ENCODE measurements at places on chromosomes 5 and 9.

DNA sequence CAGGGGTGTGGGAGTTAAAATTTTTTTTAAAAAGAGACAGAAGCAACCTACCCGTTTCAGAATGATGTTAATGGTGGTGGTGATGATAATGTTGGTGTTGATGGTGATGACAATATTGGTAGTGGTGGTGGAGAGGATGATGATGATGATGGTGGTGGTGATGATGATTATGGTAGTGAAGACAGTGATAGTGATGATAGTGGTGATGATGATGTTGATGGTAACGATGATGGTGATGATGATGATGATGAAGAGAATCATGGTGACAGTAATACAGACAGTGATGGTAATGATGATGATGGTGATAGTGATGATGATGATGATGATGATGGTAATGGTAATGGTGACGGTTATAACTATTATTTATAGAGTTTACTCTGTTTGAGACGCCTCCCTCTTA lies 117.6 kb downstream of the ICE1 start:
- DNase-seq: no peak

DNA sequence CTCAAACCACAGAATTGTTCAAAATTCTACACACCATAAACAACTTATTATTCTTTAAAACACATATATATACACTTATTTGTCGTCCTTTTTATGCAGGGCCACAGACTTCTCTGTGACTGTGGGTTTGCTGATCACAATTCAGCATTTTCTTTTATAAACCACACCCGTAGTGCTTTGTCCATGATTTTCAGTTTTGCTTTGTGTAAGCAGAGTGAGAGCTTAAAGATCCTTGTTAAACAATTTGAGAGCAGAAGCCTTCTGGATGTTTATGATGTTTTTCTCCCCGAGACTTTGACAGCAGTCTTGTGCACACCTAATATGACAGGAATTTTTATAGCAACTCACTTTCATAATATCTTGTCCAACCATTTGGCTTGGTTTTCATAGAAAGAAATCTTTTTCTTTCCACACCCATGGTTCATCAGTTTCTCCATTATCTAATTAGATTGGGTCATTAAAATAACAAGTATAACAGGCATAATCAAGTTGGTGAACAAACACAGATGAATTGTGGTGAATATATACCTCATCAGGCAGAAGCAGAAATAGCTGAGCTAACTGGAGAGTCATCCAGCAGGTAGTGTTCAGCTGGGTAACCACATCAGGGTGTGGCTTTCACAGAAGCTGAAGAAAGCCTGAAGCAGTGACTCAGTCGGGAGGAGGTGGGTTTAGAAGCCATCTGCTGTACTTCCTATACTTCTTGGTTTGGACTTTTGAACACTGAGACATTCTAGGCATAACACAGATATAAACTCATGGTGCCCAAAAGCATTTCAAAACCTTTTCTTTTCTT lies 232.8 kb downstream of the DOCK8 start:
- DNase-seq: no peak

DNA sequence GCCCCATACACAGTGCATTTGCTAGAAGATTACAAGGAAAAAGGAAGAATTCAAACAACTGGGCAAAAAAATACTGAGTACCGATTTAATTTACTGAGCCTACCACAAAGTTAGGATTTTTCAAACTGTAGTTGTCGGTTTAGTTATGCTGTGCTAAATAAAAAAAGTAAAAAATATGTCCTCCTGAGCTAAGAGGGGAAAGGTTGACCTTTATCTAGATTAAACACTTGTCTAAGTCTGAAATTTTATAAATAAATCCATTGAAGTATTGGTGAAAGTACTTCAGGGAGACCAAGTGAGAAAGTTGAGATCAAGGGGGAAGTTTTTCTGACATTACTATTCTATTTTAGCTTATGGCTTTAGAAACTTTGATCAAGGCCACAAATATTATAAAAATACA lies 19.1 kb upstream of the DAB2 start:
- no peak for DNase-seq

DNA sequence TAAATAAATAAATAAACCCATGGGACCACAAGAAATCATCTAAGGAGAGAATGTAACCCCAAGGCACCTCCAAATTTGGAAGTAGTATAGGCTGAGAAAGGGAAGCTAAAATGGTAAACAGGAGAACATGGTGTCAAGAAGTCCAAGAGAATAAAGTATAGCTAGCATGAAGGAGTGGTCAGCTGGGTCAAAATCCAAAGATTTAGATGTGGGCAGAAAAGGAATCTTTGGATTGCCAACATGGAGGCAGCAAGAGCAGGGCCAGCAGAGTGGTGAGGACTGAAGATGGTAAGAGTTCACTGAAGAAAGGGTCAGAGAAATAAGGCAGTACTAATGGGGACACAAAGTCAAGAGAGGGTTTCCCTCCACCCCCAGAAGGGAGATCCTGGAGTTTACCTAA lies 53.0 kb downstream of the TSSK1B start:
- DNase-seq: no peak

- peak; percentile 91 for DNase-seq
Observed at GRCh38 chr9:113581865-113582697, 118.6 kb downstream of the RGS3 start.

DNA sequence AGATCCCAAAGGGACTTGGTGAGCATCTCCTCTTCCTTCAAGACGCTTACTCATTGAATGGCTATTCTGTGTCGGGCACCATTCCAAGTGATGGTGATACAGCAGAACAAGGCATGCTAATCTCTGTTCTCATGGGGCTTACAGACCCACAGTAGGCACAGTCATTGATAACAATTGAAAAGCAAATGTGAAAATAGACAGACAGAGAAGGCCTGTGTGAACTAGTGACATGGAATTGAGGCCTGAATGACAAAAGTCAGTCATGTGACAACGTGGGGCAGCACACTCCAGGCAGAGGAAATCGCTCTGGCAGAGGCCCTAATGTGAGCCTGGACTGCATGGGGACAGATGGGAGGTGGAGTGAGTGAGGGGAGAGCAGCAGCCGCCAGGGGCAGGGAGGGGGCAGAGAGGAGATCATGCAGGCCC lies 70.7 kb upstream of the CPLX2 start:
- DNase-seq: no peak

- no peak for DNase-seq
Observed at GRCh38 chr5:126864042-126864688, 87.2 kb downstream of the LMNB1 start.

DNA sequence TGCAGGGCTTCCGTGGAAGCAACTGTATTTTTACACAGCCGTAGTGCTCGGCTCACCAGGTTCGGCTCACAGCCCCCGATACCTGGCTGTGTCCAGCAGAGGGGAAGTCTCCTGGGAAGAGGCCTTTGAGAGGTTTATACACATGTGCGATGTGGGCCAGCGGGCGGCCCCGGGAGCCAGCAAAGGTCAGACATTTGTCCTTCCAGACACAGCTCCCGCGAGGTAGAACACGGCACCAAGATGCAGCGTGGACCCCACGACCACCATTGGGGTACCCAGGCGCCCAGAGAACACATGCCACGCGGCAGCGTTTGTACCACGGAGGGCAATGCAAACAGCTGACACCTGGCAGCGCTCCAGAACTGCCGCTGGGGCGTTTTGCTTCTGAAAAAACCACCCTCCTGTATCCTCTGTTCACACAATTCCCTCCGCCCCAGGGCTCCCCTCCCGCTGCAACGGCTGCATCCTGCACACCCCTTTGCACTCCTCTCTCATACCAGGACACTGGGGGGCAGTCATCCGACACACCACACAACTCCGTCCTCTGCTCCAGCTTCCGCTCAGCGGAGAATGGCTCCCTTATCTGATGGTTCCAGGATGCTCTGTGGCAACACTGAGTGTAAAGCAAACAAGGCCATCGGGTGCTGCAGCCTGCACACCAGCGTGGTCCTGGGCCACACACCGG lies 235.3 kb downstream of the SYK start:
- DNase-seq: peak; percentile 93

DNA sequence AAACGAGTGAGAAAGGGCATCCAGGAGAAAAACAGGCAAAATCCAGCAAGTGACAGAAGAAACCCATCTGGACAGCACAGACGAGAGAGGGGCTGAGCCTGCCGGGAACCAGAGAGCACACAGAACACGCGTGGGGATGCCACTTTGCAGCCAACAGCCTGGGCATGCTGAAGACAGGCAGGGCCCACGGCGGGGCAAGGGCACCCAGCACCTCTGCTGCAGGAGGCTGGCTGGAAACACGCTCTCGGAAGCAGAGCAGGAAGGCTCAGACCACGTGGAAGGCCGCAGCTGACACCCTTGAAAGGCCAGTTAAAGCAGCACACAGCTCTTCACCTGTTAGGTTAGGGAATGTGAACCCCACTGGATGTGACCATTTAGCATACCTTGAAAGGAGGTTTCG lies 76.1 kb downstream of the SECISBP2 start:
- no peak for DNase-seq

- DNase-seq: no peak
Observed at GRCh38 chr5:90949469-90950358, 391.1 kb downstream of the ADGRV1 start.

- DNase-seq: no peak
Observed at GRCh38 chr5:139825690-139826089, 30.1 kb downstream of the PSD2 start.

GRCh38 chr9:126151686-126152134 lies 174.9 kb upstream of the MVB12B start:
- no peak for DNase-seq

GRCh38 chr5:100574716-100575115 lies 39.5 kb downstream of the FAM174A start:
- no peak for DNase-seq

GRCh38 chr5:133610489-133611356 lies 1.6 kb downstream of the FSTL4 start:
- DNase-seq: peak; percentile 62

DNA sequence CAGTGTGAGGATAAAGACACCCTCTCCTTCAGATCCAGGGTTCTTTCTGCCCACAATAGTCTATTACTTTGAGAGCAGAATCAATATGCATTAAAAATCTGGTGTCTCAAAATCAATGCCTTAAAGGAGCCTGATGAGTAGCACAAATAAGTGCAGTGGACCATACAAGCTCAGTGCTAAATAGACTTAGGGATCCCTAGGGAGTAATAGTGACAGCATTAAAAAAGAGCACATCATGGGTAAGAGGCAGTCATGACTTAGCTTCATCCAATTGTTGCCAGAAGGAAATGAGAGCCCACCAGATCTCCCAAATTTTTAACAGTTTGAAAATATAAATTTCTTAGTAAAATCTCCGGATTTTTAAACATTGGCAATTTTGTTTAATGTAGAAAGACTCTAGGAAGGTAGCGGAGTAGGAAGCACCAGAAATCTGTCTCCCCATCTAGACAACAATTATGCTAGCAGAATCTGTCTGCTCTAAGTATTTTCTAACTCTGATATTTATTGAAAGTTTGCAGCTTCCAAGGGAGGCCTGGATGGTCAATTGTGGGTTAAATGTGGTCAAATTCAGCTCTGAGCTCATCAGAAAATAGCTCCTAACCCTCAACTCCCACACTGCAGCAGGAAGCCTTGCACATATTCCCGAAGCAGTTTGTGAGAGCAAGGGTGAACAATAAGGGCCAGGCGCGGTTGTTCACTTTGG lies 443.9 kb downstream of the TLE1 start:
- DNase-seq: no peak

DNA sequence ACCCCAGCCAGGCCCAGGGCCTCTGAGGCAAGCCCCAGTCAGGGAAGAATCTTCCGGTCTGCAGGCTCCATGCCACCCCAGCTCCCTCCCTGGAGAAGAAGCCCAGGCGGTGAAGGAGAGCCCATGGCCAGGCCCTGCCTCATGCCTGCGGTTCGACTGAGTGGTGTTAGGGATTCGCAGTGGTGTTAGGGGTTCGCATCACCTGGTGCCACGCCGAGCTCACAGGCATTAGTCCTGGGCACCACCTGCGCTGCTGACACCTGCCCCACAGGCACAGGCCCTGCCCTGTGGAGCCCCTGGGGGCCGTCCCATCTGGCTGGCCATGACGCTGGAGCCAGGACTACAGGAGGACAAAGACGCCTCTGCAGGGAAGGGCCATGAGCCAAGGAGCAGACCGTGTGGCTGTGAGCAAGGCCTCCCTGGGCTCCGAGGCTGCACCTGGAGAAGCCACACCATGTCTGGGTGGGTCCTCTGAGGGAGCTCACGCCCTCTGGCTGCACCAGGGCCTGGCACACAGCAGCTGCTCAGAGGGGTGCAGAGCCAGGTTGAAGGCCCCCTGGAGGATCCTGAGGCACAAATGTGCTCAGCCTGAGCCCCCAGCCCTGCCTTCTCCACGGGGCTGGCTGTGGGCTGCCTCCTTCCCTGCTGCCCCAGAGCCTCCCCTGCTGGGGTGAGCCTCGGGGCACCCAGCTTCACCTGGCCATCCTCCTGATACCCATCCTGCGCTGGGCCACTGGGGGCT lies 27.6 kb upstream of the RNF130 start:
- no peak for DNase-seq

GRCh38 chr5:157575381-157576020 lies at the start of gene ADAM19:
Gene ADAM19 (minus strand): TSS chr5:157575775. CDS start chr5:157575696, 79 bp downstream.
- no peak for DNase-seq

- peak; percentile 72 for DNase-seq
Observed at GRCh38 chr5:43603344-43604217, 601 bp downstream of the NNT start.

DNA sequence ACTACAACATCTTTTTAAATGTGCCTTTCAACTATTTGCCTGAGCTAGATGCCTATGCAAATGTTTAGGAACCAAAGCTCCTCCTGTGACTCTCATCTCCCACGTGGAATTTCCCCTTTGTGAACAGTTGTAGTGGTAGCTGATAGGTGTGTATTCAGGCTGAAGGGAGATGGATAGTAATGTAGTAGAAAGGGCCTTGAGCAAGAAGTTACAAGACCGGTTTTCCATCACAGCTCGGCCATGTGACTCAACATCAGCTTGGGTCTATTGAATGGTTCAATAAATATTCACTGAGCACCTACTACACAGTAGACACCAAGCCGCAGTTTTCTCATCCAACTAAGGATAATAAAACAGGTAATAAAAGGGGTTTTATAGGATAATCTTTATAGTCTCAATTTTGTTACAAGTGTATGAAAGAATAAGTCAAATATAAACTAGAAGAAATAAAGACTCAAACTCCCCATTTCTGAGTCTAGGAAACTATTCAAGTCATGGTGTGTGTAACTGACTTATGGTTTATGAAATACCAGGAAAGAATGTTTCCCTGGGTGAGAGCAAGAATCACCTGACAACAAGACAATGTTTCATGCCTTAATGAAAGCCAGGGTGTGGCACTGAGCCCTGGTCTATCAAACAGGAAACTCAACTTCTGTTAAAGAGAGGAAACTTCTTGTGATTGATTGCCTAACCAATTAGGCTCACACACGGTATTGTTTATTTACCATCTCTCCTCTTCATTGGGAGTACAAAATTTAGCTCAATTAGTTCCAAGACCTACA lies 187.1 kb upstream of the SPEF2 start:
- no peak for DNase-seq

GRCh38 chr5:42950456-42951292 lies 89.4 kb downstream of the ANXA2R start:
- peak; percentile 47 for DNase-seq

GRCh38 chr5:141883892-141884318 lies 5.7 kb upstream of the PCDH1 start:
- DNase-seq: no peak
